ENCODE measurements at places on chromosomes 2 and 18. TPM values are rescaled to one million over a fixed set of nuclear protein-coding genes. Genes with fewer than 3 reads are reported as not detected.

Gene CRACDL
- total RNA-seq, result 1.1 TPM

Gene LBX2
- 0.20 TPM for total RNA-seq

DNA sequence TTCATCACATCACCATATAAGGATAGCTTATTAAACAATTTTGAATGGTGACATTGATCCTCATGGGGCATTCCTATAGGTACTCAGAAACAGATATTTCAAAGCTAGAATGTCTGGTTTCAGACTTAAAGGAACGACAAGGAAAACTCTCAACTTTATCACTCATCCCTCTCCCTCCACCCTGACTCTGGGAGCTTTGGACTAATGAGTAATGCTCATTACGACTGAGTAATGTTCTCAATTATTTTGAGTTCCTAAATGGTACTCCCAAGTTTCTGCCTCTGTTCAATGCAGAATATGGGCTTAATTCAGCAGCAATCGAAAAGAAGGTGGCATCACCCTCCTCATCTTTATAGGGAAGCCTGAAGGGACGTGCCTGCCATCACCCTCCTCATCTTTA is 43.4 kb downstream of the RFX8 start:
- no peak for DNase-seq

- DNase-seq, result no peak
Observed at GRCh38 chr2:168114040-168114439, 133.4 kb downstream of the STK39 start.

DNA sequence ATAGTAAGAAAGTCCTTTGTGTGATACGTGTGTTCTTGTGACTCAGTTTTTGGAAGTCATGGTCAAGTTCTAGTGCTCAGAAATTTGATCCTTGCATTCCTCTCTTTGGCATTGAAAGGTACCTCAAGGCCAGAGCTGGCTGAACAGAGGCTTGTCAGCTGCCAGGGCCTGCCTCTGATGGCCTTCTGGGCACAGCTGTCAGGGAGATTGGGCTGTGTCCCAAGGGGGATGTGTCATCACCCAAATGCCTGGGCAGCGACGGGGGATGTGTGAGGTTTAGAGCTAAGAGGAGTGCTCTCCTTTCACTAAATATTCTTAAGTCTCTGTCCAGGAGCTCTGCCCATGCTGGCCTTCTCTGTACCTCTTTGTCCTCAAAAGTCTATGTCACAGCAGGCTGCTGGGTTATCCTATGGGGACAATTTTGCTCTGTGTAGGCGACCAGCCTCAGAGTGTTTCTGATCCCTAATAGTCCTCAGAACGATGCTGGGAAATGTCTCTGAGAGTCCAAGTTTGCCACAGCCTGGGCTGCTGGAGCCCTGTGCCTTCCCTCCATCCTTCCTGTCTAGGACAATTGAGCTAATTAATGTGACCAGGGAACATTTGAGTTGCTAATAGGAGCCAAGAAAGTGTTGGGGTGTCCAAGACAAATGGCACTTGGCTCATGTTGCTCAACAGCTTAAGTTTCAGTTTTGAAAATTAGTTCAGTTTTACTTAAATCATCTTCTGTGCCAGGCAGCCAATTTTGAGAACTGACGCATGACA is 115.4 kb upstream of the ZNF521 start:
- DNase-seq, result no peak

All from skin of body (tissue), 3 donors.